ENCODE measurements at places on chromosomes 7 and 10.

GRCh38 chr7:131052285-131052904 lies 275.3 kb upstream of the MKLN1 start:
- DNase-seq: no peak

DNA sequence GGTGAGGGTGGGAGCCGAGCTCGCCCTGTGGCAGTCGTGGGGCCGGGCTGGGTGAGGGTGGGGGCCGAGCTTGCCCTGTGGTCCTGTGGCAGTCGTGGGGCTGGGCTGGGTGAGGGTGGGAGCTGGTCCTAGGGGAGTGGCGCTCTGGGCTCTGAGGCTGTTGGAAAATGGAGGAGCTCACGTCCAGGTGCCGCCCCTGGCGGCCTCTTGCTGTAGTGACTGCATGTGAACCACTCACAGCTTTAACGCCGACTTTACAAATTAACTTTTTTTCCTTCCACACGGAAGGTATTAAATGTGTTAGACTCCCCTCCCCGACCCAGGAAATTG lies 312.6 kb downstream of the WDR37 start:
- no peak for DNase-seq

DNA sequence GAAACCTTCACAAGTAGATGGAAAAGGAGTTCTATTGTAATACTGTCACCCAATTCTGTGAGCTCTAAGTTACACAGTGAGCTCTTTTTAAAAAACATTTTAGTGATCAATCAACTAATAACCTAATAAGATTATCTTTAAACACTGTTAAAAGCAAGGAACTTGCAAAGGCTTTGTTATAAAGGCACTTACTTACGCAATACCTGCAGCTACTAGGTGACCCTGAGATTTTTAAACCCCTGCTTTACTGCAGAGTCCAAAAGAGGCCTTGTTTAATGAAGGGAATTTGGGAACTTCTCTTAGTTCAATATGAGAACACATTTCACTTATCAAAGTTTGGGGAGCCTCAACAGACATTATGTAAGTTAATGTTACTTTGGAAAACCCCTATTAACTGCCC lies 53.3 kb downstream of the P4HA1 start:
- DNase-seq: no peak

DNA sequence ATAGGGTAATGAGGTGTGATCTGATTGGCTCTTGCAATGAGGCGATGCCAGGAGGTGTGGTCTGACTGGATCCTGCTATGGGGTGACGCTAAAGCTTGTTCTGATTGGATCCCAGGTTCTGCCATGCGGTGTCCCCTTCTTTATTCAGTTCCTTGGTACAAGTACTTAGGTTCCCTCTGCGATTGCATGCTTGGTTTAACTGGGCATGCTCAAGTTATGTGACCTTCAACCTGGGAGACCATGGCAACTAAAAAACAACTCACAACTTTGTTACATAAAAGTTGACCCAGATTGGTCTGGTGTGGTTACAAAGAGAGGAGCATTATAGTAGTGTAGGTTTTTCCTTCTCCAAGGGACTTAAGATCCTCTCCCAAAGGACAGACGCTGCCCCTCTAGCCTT lies 49.5 kb upstream of the DNAJC1 start:
- DNase-seq: no peak

DNA sequence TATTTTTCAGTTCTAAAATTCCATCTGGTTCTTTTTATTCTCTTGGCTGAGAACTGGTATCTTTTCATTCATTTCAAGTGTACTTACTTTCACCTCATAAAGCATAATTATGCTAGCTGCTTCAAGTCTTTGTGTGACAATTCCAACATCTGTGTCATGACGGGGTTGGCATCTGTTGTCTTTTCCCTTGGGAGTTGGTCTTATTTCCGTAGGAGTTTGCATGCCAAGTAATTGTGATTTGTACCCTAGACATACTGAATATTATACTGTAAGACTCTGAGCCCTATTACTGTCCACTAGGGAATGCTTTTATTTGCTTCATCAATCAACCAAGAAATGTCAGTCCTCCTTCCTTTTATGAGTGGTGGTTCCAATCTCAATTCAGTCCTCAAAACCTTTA lies 24.6 kb upstream of the HUS1 start:
- no peak for DNase-seq

DNA sequence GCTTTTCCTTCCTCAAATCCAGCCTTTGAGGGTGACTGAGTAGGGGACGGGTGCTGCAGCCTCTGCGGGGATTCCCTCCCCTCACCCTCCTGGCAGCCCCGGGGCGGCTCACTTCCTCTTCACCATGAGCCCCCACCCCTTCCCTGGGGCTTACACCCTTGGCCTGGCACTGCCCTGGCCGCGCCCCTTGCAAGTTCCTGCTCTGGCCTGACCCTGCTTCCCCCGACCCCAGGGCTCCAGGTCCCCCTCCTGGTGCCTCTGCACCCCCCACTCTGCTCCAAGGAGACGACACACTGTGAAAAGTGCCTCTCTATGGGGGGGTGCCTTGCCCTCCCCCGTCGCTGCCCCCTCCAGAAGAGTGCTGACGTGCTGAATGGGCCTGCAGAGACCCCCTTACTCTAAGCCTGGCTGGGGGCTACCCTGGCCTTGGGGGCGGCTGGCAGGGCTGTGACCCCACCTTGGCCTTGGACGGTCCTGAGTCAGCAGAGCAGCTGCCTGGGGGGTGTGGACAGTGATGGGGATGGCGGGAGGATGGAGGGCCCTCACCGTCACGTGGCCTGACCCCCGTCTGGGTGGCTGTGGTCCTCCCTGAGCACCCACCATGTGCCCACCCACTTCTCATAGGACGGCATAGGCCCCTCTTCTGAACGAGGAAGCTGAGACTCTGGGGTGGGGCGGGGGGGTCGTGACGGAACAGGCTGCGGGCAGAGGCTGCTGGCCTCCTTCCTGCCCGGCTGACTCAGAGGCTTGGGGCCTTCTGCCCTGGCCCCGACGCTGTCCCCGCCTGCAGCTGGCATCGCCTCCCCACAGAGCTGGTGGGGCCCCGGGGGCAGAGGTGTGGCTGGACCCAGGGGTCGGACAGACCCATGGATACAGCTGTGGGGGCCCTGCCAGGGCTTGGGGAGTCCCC lies 9.8 kb downstream of the LFNG start:
- DNase-seq: no peak

DNA sequence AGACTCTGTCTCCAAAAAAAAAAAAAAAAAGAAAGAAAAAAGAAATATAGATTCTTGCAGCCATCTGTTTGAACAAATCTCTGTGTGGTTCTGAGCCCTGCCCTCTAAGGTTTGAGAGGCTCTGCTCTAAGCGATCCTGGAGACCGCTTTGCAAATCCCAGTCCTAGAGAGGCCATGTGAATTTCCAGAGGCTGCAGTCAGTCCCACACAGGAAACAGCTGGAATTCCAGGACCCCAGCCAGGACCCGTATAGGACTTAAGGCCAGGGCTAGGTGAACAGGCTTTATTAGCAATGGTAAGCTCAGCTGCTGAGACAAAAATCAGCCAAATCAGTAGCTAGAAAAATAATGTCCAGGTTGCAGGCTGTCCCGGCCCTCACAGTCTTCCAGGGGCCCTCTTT lies 154.8 kb downstream of the RPS24 start:
- DNase-seq: no peak

DNA sequence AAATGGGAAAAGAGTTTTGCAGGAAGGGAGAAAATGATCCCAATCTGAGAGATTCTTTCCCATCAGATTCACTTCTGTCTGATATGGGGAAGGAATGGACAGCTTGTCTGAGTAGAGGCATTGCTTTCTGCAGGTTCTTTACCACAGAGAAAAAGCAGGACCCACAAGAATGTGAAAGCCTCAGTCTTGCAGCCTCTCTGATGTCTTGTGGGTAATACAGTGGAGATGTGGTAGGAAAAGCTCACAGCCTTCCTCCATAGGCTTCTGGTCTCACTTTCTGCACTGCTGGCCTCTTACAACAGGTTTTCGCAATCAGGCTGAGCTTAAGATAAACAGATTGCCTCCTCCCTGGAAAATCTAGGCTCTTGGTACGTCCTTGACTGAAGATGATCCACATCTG lies 551 bp downstream of the IFIT1 start:
- no peak for DNase-seq

DNA sequence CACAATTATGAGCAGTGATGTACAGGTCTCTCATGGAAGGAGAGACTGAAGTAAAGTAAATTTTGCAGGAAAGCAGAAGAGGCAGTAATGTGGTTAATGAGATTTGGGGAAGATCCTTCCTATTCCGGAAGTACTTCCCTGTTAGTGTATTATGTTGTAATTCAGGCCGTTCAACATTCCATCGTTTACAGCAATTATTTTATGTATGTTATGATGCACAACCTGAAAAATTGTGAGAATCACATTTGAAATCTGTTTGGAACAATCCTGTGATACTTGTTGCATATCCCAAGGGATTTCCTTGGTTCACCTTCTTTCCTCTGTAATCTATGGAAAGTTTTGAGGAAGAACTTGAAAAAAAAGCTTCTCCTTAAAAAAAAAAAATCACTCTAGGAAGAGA lies 247.8 kb downstream of the SEMA3A start:
- DNase-seq: no peak

- DNase-seq: no peak
Observed at GRCh38 chr10:57535306-57535705, 732.4 kb downstream of the IPMK start.

GRCh38 chr7:130179631-130180030 lies 25.6 kb downstream of the TMEM209 start:
- DNase-seq: no peak

DNA sequence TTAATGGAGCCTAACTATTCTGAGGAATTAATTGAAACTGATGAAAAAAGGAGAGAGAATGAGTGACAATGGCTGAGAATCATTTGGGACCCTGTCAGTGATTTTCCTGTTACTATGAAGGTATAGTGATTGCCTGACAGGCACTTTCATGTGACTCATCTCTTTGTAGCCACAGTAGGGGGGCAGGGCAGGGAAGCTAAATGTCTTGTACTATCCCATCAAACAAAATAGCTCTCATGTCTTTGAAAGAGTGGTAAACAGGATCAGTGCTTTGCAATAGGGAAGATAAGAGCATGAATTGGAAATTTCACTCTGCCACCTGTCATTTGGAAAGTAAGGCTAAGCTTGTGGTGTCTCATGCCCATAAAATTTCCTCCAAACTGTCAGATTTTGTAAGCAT lies 94.5 kb upstream of the GSDME start:
- no peak for DNase-seq

GRCh38 chr7:159034988-159035387 lies 109.7 kb downstream of the VIPR2 start:
- DNase-seq: no peak

DNA sequence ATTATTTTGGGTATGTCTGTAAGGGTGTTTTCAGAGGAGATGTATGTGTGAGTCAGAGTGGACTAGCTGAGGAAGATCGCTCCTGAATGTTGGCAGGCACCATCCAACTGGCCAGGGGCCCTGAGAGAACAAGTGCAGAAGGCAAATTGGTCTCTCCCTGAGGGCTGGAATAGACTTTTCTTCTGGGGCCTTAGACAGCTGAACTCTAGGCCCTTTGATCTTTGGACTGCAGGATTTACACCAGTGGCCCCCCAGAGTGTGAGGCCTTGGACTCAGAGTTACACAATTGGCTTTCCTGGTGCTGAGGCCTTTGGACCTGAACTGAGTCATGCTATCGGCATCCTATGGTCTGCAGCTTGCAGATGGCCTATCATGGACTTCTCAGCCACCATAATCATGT lies 217.2 kb downstream of the REEP3 start:
- DNase-seq: no peak

GRCh38 chr10:14671386-14671831 lies 103.3 kb downstream of the FAM107B start:
- DNase-seq: no peak

- DNase-seq: no peak
Observed at GRCh38 chr7:32063614-32064013, 6.6 kb downstream of the PDE1C start.

DNA sequence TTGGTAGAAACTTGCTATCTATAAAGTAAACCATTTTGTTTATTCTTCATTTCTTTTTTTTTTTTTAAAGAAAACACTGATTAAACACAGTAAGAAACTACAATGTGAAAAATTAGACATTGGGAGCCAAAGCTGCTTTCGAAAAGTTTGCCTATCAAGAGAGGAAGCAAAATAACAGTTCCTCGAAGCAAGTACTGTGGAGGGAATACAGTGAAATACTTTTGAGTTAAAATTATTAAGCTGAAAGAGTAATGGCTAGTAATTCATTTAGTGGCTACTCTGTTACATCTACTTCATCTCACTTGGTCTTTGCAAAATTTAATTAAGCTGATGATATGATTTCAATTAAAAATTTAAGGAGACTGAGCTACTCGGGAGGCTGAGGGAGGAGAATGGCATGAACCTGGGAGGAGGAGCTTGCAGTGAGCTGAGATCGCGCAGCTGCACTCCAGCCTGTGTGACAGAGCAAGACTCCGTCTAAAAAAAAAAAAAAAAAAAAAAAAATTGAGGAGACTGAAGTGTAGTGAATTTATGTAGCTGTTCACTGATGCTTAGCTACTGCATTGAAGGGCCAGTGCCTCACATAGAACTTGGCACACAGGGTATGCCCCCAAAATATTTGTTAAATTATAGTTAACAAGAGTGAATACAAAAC lies 982.1 kb upstream of the MBL2 start:
- DNase-seq: no peak

DNA sequence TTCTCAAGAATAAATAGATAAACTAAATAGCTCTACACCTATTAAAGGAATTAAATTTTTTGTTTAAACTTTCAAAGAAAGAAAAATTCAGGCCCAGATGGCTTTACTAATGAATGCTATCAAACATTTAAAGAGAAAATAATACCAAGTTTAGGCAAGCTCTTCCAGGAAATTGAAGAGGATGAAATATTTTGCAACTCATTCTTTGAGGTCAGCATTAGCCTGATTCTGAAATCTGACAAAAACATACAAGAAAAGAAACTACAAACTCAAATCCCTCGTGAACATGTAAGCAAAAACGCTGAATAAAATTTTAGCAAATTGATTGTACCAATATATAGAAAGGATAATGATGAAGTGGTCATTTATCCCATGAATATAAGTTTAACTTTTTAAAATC lies 93.4 kb downstream of the RTKN2 start:
- DNase-seq: no peak
